ENCODE measurements at places on chromosomes 7 and 10. TPM values are rescaled to one million over a fixed set of nuclear protein-coding genes. Genes with fewer than 3 reads are reported as not detected.

PRKG1 gene
- 144 TPM for total RNA-seq

DRGX gene
- total RNA-seq = 0.48 TPM

PIK3CG gene
- 10.6 TPM for total RNA-seq

RINT1 gene
- 12.8 TPM for total RNA-seq

ARHGAP21 gene
- 102 TPM for total RNA-seq

CALML5 gene
- total RNA-seq = not detected

- DNase-seq = no peak
Observed at GRCh38 chr7:1361756-1362125, 97.5 kb downstream of the MICALL2 start.

DNA sequence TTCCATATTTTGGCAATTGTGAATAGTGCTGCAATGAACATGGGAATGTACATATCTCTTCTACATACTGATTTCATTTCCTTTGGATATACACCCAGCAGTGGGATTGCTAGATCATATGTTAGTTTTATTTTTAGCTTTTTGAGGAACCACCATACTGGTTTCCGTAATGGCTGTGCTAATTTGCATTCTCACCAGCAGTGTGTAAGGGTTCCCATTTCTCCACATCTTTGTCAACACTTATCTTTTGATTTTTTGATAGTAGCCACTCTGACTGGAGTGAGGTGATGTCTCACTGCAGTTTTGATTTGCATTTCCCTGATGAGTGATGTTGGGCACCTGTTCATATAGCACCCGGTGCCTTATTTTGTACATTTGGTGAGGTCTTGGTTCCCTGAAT lies 519.6 kb downstream of the REEP3 start:
- no peak for DNase-seq

GRCh38 chr10:124693396-124693795 lies 50.8 kb downstream of the FAM53B start:
- no peak for DNase-seq

DNA sequence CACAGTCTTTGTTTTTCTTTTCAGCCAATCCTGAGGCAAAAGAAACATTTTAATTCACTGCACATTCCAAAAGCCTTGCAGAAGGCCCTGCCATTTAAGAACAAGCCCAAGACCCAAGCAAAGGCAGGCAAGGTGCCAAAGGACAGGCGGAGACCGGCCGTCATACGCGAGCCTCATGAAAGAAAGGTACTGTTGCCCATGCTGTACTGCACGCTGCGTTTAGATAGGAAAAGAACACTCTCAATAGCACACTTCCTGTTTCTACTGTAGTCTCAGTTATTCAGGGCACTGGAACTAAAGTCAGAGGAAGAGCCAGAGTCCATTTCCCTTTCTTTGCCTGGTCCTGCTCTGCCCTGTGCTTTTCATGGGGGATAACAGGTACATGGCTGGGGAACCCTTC lies 47.6 kb downstream of the BMS1 start:
- DNase-seq = no peak

- DNase-seq = no peak
Observed at GRCh38 chr10:102927311-102928010, 9.4 kb downstream of the CNNM2 start.

DNA sequence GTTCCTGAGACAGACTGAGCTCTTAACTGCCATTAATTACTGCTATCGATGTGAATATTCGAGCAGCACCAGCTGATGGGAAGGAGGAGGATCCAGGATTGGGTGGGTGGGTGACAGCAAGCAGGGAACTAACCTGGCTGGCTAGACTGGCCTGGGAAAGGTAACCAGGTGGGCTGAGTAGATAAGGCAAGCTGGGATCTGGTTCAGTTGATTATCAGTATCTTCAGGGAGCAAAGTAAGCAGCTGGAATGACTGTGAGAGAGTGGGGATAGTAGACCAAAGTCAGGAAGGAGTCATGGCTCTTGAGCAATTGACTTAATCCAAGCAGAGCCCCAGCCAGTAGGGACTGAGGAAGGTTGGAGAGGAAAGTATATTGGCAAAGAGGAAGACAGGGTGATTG lies 46.9 kb upstream of the KMT2E start:
- no peak for DNase-seq

- no peak for DNase-seq
Observed at GRCh38 chr10:45480294-45480693, 106.3 kb downstream of the ALOX5 start.

GRCh38 chr7:84490661-84491060 lies 296.1 kb upstream of the SEMA3A start:
- DNase-seq = no peak

All from umbilical cord (tissue), 2 donors.